ENCODE measurements at places on chromosomes 13 and 19.

GRCh38 chr13:20431687-20432384 lies 93.8 kb downstream of the CRYL1 start:
- no peak for DNase-seq

- no peak for DNase-seq
Observed at GRCh38 chr19:54430306-54431254, 15.3 kb downstream of the TTYH1 start.

- no peak for DNase-seq
Observed at GRCh38 chr19:17078920-17079709, 3.5 kb downstream of the MYO9B start.

- no peak for DNase-seq
Observed at GRCh38 chr13:43665388-43665787, 121.4 kb downstream of the ENOX1 start.

DNA sequence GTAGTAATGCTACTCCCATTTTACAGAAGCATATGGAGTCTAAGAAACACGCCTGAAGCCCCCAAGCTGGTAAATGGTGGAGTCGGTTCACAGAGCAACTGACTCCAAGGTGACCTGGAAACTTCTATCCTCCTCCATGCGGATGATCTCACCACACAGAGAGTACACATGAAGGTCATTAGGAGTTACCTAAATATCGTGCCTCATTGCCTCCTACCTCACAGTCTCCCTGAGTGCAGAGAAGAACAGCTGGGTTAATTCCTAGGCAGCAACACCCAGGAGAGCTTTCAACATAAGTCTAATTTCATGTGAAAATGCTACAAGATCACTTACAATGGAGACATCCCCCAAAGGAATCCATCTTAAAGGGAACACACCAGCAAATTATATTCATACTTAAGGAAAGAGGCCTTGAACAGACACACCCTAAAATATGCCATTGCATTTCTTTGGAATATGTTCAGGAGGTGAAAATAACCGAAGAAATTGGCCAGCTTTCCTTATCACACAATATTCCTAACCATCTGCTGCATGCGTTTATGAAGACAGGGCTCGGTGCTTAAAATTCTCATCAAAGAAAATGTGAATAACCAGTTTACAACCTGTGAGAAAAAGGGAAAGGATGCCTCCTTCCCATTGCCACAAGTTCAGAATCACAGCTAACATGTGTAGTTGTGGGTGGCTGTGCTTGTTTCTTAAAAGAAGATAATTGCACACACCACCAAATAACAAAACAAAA lies 203.6 kb upstream of the NBEA start:
- DNase-seq: no peak

DNA sequence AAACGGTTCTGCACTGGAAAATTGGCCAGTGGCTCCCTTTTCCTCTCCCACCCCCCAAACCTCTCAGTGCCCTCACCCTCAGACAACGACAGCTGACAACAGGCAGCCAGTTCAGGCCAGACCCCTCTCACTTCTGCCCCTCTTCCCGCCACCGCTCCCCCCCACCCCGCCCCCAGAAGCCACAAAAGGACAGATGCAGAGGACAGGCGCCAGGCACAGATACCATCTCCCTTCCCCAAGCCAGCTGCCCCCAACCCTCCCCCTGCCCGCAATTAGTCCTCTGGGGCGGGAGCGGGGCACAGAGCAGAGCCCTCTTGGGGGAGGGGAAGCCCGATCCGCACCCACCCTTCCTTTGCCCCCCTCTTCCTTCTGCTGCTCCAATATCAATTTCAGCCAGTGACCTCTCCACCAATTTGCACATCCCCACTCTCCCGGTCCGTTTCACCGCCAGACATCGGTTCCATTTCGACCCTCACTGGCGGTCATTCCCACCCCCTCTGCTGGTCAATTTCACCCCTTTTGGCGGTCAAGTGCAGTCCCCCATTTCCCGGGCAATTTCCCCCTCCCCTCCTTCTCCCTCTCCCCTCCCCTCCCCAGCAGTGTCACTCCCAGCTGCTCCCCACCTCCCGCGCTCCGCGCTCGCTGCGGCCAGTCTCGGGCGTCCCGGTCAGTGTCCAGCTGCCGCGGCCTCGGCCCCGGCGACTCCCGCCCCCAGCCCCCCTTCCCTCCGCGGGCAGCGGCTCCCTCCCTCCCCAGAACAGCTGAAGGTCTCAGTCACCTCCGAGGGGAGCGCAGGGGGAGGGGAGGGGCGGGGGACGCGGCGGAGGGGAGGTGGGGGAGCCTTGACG lies at the start of gene SHD:
TSS of gene SHD (plus strand) at position 848 of the 848 bp plus-strand sequence. CDS start 798 bp downstream, outside the sequence.
- no peak for DNase-seq

- DNase-seq: no peak
Observed at GRCh38 chr19:16741084-16741483, 21.4 kb downstream of the NWD1 start.

- DNase-seq: no peak
Observed at GRCh38 chr19:22608441-22608840, 25.7 kb upstream of the ZNF492 start.

GRCh38 chr19:1505991-1506881 lies 6.6 kb downstream of the ADAMTSL5 start:
- DNase-seq: no peak

DNA sequence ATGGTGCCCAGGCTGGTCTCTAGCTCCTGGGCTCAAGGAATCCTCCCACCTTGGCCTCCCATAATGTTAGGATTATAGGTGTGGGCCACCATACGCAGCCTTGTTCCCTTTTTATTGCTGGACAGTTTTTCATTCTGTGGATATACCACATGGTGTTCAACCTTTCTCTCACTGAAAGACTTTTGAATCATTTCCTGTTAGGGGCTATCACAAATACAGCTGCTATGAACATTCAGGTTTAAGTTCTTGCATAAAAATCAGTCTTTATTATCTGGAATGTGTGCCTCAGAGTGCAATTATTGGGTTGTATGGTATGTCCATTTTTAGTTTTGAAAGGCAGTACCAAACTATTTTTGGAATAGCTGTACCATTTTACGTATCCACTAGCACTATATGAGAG lies 647.2 kb downstream of the LIG4 start:
- no peak for DNase-seq

- DNase-seq: no peak
Observed at GRCh38 chr19:6524311-6524710, 6.5 kb upstream of the TNFSF9 start.

DNA sequence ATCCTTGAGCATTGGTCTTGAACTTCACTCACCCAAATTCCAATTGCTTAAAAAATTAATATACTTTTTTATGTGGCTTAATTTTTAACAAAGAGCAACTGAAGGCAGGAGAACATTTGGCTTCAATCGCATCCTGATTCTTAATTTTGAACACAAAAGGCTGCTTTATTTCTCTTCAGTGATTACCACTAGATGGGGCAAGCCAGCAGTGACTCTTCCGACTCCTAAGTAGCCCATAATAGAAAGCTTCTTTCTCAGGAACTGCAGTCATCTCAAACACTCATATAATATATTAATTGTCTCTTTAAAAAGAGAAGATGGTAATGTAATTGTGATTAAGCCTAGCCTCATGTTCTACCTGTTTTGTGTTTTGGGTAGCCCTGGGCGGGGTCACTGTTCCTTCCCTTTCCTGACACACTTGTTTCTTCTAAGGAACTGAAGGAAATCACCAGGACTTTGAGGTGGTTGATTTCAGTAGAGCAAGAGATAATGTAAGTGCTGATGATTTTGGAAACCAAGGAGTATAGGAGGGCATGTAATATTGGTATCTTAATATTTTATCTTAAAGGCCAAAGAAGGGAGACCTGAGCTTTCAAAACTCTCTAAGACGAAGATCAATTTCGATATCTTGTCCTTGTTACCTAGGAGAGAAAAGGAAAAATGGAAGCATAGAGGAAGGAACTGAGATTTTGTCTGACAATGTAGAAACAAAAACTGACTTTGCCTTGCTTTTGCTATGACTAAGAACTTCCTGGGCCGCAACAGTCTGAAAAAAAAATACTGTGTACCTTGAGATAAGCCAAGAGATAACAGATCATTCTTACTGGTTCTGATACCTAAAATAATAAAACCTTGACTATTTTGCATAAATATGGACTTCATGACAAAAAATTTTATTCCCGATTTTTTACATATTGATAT lies 73.1 kb downstream of the TNFSF13B start:
- DNase-seq: peak; percentile 2

DNA sequence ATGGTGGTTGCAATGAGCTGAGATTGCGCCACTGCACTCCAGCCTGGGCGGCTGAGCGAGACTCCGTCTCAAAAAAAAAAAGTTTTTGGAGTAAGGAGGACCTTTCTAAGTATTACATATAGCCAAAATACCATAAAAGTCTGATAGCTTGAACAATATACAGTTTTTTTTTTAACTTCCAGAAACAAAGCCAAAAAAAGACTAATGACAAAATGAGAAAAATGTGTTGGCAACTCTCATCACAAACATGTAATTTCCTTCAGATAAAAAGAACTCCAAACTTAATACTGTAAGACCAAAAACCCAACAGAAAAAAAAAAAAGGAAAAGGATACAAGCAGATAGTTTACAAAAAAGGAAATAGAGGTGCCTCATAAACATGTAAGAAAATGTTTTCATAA lies 68.2 kb upstream of the MED4 start:
- no peak for DNase-seq

DNA sequence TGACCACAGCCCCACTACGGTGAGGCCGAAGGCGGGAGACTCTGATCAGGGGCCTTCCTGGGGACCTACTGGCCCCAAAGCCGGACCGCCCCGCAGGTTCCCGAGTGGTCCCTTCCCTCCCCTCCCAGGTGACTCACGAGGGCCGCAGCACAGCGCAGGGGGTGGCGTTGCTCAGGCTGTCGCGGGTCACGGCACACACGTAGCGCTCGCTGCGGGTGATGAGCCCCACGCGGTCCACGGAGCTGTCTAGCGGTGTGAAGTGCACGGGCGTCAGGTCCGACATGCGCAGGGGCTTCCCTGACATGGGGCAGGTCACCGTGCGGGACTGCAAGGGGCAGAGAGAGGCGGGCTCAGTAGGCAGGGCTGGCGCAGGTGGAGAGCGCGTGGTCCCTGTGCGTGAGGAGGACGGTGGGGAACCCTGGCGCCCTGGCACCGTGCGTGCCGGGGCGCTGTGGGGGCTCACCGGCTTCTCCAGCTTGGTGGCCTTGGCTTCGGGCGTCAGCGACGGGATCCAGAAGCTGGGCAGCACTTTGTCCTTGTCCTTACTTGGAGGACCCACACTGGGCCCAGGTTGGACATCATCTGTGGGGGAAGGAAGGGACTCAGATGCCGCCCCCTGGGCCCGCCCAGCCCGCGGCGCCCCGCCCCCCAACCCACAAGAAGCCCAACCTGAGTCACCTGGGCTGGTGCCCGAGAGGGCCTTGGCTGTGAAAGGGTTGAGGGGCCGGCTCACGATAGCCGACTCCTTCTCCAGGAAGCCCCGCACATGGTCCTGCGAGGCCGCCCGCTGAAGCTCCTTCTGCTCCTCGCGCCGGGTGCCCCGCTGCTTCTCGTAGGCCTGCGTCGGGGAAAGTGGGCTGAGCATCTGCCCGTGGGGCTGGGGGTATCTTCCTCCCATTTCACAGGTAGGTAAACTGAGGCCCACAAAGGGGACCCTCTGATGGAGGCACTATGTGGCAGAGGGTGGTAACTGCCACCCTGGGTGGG lies 23.7 kb downstream of the NOSIP start:
- DNase-seq: no peak

DNA sequence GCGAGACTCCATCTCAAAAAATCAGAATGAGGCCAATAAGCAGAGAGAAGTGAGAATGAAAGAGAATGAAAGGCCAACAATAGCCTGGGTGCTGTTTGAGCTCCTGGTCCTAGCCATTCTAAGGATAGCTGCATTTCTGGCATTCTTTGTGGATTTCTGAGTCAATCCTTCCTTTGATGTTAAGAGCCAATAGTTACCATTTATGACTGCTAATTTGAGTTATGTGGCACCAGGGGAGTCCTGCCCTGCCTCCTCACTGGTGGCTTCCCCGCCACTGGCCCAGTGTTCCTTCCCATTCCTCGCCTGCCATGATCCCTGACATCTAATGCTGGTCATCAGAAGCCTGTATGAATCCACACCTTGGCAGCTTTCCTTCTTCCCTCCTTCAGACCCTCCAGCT lies 991.2 kb downstream of the UQCRFS1 start:
- no peak for DNase-seq

DNA sequence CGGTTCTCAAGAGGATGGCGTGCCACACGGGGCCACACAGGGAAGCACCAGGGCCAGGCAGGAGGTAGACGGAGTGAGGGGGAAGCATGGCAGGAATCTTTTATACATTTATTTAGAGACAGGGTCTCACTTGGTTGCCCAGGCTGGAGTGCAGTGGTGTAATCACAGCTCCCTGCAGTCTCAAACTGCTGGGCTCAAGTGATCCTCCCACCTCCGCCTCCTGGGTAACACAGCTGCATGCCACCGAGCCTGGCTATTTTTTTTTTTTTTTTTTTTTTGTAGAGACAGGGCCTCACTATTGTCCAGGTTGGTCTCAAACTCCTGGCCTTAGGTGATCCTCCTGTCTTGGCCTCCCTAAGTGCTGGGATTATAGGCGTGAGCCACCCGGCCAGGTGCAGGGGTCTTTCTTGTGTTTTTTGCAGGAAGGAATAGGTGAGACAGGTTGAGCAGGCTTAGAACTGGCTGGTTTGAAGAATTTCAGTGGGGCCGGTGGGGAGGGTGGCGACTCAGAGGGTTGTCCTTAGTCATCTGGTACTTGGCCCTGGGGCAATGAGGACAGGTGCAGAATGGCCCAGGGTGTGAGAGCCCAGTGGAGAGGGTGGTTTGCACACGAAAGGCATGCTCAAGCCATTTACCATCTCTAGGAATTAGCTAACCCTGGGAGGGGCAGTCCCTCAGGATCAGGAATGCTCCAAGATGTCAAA lies 7.6 kb downstream of the SSC5D start:
- no peak for DNase-seq

DNA sequence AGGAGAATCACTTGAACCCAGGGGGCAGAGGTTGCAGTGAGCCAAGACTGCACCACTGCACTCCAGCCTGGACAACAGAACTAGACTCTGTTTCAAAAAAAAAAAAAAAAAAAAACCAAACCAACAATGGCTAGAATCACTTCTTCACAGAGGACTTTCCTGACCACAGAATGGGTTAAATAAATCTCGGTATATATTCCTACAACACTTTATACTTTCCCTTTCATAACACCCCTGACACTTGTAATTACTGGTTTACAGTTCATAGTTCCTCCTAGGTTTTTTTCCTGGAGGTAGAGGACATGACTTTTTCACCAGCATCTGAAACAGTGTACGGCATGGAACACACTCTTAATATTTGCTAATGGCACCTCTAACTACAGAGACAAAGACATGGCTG lies 31.4 kb downstream of the ZDHHC20 start:
- no peak for DNase-seq

GRCh38 chr19:13942023-13942684 lies 3.9 kb upstream of the PODNL1 start:
- DNase-seq: no peak
